ENCODE measurements at places on chromosomes 6 and 20. TPM values are rescaled to one million over a fixed set of nuclear protein-coding genes. Genes with fewer than 3 reads are reported as not detected.

The CD109 gene
- 30.7 TPM for total RNA-seq

The AARS2 gene
- 9.6 TPM for total RNA-seq

The LRRC73 gene
- not detected for total RNA-seq

The IDH3B gene
- total RNA-seq = 77.1 TPM

The RNF182 gene
- 0.33 TPM for total RNA-seq

The SLA2 gene
- total RNA-seq = 1.0 TPM

The HTR1E gene
- total RNA-seq = not detected

The SLC26A8 gene
- total RNA-seq = not detected

- peaks cover 5% of the 10 kb centered on the region for H3K4me1 ChIP-seq
- H3K36me3 ChIP-seq = no peaks in the 10 kb centered on the region
- DNase-seq = no peak
- no peak overlapping the region for H3K27ac ChIP-seq
- H3K4me3 ChIP-seq = no peak overlapping the region
- H3K27me3 ChIP-seq = no peaks in the 10 kb centered on the region
These were observed 35.2 kb upstream of the EPHA7 start for GRCh38 chr6:93454533-93454932.

GRCh38 chr20:49824206-49824605, 11.6 kb downstream of the SLC9A8 start:
- peaks cover 13% of the 10 kb centered on the region for H3K4me1 ChIP-seq
- H3K27ac ChIP-seq = no peak overlapping the region
- H3K36me3 ChIP-seq = peaks cover 6% of the 10 kb centered on the region

DNA sequence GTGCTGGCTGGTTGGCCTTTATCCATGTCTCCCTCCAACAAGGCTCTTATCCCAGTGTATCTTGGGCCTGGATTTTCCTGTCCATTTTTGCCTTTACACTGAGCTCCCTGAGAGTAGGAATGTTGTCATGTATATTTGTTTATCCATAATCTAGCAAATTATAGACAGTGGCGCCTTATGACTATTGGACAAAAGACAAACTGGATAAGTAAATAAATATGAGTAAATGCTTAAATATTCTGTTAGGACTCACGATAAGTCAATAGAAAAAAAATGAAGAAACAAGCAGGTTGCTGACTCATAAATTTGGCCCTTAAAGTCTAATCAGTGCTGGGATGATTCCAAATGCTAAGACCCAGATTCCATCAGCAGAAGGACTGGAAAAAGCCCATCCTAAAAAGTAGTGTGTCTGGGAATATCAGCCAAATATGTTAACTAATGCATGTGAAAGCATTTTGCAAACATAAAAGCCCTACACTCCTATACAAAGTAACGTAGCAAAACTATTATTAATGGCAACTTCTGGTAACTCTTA, 55.0 kb upstream of the PCSK2 start:
- H3K4me1 ChIP-seq = no peaks in the 10 kb centered on the region
- no peak for DNase-seq
- no peak overlapping the region for H3K27ac ChIP-seq
- no peak overlapping the region for H3K4me3 ChIP-seq
- no peaks in the 10 kb centered on the region for H3K36me3 ChIP-seq

- no peaks in the 10 kb centered on the region for H3K27me3 ChIP-seq
- no peaks in the 10 kb centered on the region for H3K36me3 ChIP-seq
- no peak for DNase-seq
- no peak overlapping the region for H3K27ac ChIP-seq
These were observed 28.1 kb downstream of the ROS1 start for GRCh38 chr6:117397536-117398227.

- DNase-seq = no peak
- H3K27me3 ChIP-seq = no peaks in the 10 kb centered on the region
- H3K4me1 ChIP-seq = peaks cover 2% of the 10 kb centered on the region
- H3K27ac ChIP-seq = no peak overlapping the region
These were observed 148.2 kb downstream of the ERMARD start for GRCh38 chr6:169899481-169900145.

DNA sequence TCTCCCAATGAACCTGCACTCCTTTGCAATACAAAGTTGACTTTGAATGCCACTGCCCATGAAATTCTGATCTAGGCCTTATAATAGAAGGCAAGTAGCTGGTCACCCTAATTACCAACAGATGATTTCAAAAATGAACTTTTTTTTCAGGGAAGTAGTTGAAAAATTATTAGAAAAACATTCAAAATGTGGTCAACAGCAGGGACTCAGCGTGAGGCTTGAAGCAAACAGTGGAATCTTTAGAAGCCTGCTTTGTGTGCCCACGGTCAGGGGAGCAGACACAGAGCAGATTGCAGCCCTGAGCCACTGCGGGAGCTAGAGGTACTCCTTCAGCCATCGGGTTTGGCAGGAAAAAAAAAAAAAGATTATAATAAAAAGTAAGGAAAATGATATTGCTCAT, 87.1 kb upstream of the HEY2 start:
- no peaks in the 10 kb centered on the region for H3K27me3 ChIP-seq
- H3K4me3 ChIP-seq = no peak overlapping the region
- H3K4me1 ChIP-seq = no peaks in the 10 kb centered on the region
- no peaks in the 10 kb centered on the region for H3K36me3 ChIP-seq
- no peak overlapping the region for H3K27ac ChIP-seq
- no peak for DNase-seq

DNA sequence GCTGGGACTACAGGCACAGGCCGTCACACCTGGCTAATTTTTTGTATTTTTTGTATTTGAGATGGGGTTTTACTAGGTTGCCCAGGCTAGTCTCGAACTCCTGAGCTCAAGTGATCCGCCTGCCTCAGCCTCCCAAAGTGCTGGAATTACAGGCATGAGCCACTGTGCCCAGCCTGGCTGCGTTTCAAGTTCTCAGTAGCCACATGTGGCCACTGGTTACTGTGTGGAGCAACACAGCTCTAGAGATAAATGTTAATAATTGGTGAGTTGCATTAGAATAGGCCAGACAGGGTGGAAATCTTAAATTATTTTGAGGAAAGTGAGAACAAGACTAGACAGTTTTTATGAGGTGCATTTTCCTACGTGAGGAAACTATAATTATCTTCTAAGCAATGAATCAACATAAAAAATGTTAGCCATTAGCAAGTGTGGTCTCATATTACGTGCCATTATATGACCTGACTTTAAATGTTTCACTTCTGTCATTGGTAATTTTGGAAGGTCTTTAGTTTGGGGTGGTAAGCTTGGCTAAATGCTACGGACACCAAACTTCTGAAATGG, 129.6 kb downstream of the PLEKHG1 start:
- DNase-seq = no peak
- no peak overlapping the region for H3K4me3 ChIP-seq
- no peaks in the 10 kb centered on the region for H3K4me1 ChIP-seq

DNA sequence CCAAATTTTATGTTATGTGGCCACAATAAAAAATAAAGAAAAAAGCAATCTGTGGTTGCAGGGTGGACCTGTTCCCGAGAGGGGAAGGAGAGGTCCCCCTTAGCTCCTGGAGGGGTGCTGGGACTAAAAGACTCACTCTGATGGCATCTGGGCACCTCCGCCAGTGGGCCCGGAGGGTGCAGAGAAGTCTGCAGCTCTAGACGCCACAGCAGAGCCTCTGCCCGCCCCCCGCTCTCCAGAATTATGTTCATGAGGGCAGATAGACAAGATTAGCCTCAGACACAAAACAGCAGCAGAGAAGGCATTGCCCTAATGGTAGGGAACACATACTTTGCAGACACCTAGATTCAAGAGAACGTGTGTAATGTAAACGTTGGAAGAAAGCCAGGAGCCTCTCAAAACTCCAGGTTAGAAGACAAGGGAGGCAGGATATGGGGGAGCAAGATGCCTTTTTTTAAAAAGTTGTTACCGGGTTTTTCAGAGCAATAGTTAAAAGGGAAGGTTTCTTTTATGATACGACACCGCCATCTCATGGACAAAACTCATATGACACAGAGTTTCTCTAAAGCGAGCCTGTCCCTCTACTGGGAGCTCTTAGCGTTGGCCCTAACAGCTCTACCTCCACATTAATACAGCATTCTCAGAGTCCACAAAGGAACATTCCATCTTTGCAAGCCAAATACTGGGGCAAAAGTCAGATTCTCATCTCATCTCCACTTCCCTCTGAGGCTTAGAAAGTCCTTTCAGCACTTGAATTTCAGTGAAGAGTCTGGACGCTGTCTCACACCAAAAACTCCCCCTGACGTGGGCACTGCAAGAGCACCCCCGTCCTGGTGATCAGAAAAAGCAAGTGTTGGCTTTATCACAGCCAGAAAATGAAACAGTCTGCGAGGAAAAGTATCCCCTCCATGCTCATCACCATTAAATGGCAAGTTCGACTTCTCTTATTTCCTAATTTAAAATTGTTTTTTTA, 47.2 kb downstream of the FOXF2 start:
- no peak overlapping the region for H3K27ac ChIP-seq
- no peaks in the 10 kb centered on the region for H3K27me3 ChIP-seq
- no peak overlapping the region for H3K4me3 ChIP-seq
- peak; percentile 60 for DNase-seq

GRCh38 chr6:167543602-167544497, 219.0 kb downstream of the TTLL2 start:
- peaks cover 26% of the 10 kb centered on the region for H3K4me1 ChIP-seq
- DNase-seq = no peak
- no peaks in the 10 kb centered on the region for H3K36me3 ChIP-seq

DNA sequence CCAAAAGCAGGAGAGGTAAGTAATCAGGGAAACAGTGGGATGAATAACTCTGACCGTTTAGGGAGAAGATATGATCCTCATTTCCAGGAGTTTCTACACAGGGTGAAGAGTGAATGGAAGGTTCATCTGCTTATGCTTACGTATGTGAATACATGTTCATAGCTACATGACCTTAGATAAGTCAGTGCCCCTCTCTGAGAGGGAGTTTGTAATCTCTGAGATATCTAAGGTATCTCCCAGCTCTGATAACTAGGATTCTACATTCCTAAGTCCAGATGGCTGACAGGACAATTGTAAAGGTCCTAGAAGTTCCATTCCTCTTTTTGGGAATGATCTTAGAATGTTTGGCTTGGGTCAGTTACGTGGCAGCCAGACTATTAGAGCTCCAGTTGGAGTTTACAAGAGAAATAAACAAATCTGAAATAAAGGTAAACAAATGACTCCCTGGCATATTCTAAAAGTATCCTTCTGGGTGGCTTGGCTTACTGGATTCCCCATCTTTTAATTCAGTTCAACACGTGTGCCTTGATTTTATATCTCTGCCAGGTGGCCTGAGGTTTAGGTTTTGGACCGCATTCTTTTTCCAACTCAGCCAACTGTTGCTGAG, 15.8 kb downstream of the PROCR start:
- DNase-seq = no peak
- H3K4me1 ChIP-seq = peaks cover 13% of the 10 kb centered on the region
- H3K27ac ChIP-seq = no peak overlapping the region
- H3K36me3 ChIP-seq = no peaks in the 10 kb centered on the region
- no peak overlapping the region for H3K4me3 ChIP-seq
- H3K27me3 ChIP-seq = no peaks in the 10 kb centered on the region

GRCh38 chr6:54465649-54466300, 157.5 kb downstream of the TINAG start:
- H3K4me3 ChIP-seq = no peak overlapping the region
- no peak overlapping the region for H3K27ac ChIP-seq
- no peaks in the 10 kb centered on the region for H3K4me1 ChIP-seq
- no peak for DNase-seq
- H3K36me3 ChIP-seq = no peaks in the 10 kb centered on the region

- H3K27me3 ChIP-seq = no peaks in the 10 kb centered on the region
- no peak overlapping the region for H3K27ac ChIP-seq
These were observed 24.5 kb downstream of the YTHDF1 start for GRCh38 chr20:63191400-63191799.

GRCh38 chr6:80537118-80537972, 430.9 kb downstream of the BCKDHB start:
- H3K27ac ChIP-seq = no peak overlapping the region
- H3K4me1 ChIP-seq = no peaks in the 10 kb centered on the region
- no peaks in the 10 kb centered on the region for H3K36me3 ChIP-seq
- DNase-seq = no peak

Measured in body of pancreas (tissue), 4 donors.